ENCODE measurements at places on chromosomes 16 and 17. TPM values are rescaled to one million over a fixed set of nuclear protein-coding genes. Genes with fewer than 3 reads are reported as not detected.
A peak's percentile ranks its signal among the peaks of the same experiment; 100 is the strongest.

- DNase-seq: no peak
These were observed 3.9 kb downstream of the NAGS start for GRCh38 chr17:44008205-44008909.

DNA sequence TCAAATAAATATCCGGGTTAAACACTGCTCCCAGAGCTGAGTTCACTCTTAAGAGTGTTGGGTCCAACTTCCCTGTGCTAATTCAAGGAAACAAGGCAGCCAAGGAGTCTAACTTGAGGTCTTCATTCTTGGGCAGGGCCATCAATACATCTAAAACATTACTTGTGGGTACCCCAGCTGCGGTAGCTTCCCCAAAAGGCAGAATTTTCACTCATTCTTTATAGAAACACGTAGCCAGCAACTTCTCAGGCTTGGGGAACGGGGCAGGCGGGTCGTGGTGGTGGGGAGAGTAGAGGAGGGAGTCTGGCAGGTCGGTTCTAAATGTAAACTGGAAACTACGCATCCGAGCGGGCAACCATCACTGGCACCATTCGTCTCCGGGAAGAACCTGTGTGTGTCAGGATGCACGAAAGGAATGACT is 666 bp upstream of the METTL9 start:
- no peak for DNase-seq

- peak; percentile 33 for DNase-seq
These were observed 21.2 kb upstream of the MON1B start for GRCh38 chr16:77169650-77170236.

DNA sequence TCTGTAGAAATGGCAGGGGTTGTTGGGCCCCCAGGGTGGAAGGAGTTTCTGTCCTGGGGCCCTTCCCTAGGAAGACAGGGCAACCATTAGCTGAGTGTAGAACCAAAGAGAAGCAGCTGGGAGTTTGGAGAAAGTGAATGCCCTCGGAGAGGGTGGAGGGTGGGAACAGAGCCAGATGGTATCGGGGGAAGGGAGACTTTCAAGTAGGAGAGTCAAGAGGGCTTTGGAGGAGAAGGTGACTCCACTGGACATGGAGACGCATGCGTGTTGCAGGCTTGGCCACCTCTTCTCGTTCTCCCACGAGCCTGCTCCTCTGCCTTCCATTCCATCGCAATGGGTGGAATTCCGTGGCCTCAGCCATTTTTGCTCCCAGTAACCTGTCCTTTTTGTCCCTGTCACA is 19.4 kb downstream of the SLC47A1 start:
- no peak for DNase-seq

- no peak for DNase-seq
These were observed 13.6 kb downstream of the CARHSP1 start for GRCh38 chr16:8855051-8855786.

- no peak for DNase-seq
These were observed 127.2 kb downstream of the CDH8 start for GRCh38 chr16:61909074-61909473.

GRCh38 chr16:84941921-84942320 is 69.4 kb downstream of the ZDHHC7 start:
- DNase-seq: no peak

- DNase-seq: no peak
These were observed 3.4 kb downstream of the SGCA start for GRCh38 chr17:50169121-50169764.

DNA sequence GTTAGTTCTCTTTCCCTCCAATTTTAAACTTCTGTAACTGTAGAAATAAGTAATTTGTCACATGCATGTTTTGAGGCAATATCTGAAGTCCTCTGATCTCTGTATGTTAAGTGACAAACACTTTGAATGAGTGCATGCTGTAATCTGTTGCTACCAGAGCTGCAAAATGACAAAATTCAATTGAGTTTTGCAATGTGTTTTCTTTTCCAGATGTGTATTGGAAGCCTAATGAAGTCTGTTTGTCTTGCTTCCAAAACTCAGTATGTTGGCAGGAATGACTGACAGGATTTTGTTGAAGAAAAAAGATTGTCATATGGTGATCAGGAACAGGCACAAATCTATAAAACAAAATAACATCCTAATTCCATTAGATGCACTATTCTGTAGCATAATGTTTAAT is 561.6 kb upstream of the CDH8 start:
- DNase-seq: no peak

GRCh38 chr16:2337431-2338296 is 2.9 kb downstream of the ABCA3 start:
- DNase-seq: no peak

DNA sequence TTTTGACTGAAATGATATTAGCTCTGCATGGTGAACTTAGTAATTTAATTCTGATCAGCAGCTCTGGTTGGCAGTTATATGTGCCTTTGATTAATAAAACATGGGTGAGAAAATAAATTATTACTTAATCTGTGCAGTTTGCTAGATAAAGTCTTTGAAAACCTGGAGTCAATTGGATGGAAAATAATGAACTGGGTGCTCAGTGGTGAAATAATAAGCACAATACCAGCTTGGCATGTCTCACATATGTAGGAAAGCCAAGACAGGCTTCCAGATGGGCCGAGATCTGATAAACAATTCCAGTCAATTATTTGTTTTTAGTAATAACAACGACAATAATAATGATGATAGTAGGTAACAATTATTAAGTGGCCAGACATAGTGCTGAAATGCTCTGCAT is 326.7 kb downstream of the CDH13 start:
- no peak for DNase-seq

DNA sequence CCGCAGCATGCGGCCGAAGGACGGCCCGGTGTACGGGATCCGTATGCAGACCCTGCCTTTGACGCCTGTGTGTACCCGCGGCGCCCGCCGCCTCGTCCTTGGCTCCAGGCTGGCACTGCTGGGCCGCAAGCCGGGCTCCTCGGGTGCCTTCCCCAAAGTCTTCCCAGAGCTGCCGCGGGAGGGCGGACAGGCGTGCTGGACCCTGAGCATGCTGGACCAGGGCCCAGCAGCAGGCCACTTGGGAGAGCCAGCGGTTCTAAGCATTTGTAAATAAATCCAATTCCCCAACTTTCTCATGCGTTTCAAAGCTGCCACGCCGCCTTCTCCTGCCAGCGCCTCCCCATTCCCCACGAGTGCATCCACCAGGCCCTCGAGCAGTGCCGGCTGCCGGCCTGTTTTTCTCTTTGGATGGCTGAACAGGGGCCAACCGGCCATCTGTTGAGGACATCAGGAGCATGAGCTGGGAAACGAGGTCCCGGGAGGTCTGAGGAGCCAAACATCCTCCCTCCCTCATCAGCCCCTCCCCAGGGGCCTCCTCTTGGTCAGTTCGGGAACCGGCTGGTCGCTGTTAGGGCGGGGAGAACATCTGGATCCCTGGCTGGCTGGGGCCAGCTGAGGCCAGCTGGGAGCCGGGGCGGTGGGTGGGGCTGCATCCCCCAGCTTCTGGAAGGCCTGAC is 20.5 kb upstream of the PABPN1L start:
- peak; percentile 48 for DNase-seq

DNA sequence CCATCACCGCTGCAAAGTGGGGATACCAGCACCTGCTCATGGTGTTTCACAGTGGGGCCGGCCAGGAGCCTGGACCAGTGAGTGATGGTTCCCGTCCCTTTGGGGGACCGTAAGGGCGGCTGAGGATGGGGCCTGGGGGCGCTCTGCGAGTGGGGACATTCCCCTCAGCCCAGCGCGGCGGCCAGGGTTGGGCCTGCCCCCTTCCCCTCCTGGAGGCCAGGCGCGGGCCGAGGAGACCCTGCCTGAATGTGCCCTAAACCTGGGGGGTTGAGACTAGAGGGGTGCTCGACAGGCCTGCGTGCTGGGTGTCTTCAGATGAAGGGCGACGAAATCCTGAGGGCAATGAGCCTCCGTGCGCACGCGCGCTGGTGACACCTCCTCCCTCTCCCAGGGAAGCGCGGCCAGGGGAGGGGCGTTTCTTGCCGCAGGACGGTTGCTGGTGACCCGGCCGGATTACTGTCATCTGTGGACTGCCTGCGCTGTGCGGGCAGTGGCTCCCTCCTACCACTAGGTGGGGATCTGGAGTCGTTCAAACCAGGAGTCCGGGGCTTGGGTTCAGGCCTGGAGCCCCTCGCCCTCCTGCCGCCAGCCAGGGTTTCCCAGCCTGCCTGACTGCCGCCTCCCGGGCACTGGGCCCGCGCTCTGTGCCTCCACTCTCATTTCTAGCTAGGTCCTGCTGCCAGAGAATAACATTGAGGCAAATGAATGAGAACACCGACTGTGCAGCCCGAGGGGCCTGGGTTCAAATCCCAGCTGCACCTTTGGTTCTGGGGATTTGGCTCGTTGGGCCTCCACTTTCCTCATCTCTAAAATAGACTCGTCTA is 17.1 kb downstream of the TBX2 start:
- peak; percentile 88 for DNase-seq

DNA sequence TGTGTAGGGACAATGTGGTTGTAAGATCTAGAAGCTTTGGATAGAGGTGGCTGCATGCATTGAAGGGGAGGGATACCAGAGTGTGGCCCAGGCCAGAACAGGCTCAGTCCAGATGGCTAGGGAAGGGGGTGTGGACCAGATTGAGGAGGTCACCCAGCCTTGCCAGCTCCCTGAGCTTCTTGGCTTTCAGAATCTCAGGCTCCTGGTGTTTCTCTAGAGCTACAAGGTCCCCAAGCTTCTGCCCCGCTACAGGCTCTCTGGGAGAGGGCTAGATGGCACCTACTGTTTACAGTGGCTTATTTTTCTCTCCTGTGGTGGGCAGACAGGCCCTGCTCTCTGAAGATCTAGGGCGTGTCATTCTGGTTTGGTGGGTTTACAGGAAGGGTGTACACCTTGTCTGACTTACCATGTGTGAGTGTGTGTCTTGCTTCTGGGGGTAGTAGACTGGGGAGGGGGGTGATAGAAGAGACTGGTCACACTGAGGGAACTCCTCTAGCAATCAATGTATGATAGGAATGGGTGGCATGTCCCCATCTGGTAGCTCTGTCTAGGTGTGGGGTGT is 1.1 kb downstream of the RARA start:
- DNase-seq: no peak

DNA sequence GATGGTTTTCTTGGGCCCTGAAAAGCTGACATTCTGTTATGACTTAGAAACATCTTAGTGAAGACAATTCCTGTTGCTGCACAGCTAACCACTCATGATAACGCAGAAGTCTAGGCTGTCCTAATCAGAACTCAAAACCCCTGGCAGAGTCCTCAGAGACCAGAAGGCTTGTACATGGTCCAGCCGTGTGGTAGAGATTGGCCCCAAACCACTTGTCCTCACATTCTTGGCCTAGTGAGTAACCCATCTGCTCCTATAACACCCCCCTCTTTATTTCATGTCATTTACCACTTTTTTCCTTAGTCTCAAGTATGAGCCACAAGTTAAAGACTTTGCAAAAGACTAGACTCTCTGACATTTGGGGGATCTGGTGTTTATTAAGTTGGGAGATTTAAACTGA is 116.5 kb upstream of the ADAMTS18 start:
- no peak for DNase-seq

DNA sequence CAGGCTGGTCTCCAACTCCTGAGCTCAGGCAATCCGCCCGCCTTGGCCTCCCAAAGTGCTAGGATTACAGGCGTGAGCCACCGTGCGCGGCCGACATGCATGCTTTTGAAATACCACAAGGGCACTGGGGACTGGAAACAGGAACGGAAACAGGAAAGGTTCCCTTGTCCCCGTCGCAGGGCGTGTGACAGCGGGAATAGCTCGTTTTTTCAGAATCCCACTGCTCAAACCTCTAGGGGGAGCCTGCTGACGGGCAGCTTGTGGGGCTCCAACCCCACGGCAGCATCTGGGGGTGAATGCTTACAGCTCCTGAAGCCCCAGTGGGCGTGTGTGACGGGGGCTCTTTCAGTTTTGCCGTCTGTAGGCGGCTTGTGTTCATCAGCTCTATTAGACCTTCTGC is 18.8 kb upstream of the ASGR2 start:
- DNase-seq: no peak

TP53TG3C gene
- not detected for polyA plus RNA-seq

KRTAP4-9 gene
- not detected for polyA plus RNA-seq

PERCC1 gene
- polyA plus RNA-seq: not detected

TBC1D3G gene
- not detected for polyA plus RNA-seq

STH gene
- not detected for polyA plus RNA-seq

DCTN5 gene
- 70.2 TPM for polyA plus RNA-seq
